A549 treated with dexamethasone at 1 μM for 4 hours (cell line): ENCODE measurements at places on chromosomes 3 and 15. TPM values are rescaled to one million over a fixed set of nuclear protein-coding genes. Genes with fewer than 3 reads are reported as not detected.

CTDSPL gene
- 17.1 to 21.3 TPM (median 19.3 TPM) in 5 replicates for total RNA-seq

TOPAZ1 gene
- total RNA-seq = not detected in 5 replicates

CKMT1A gene
- 2.4 to 3.3 TPM (median 2.8 TPM) in 5 replicates for total RNA-seq

ADGRG7 gene
- not detected in 5 replicates for total RNA-seq

NR1D2 gene
- total RNA-seq = 12.6 to 21.0 TPM (median 15.3 TPM) in 5 replicates

CD96 gene
- not detected in 5 replicates for total RNA-seq

SLC2A2 gene
- not detected in 5 replicates for total RNA-seq

CEMIP gene
- 0.83 to 1.5 TPM (median 1.3 TPM) in 5 replicates for total RNA-seq

ARHGAP11A gene
- total RNA-seq = 65.8 to 98.7 TPM (median 83.9 TPM) in 5 replicates

IL5RA gene
- total RNA-seq = not detected in 5 replicates

ACAA1 gene
- 39.9 to 49.3 TPM (median 46.2 TPM) in 5 replicates for total RNA-seq

COL6A5 gene
- total RNA-seq = not detected in 5 replicates

MUC4 gene
- total RNA-seq = 0.02 to 0.08 TPM (median 0.05 TPM) in 4 of 5 replicates, not detected in the other

RNU6-1 gene
- total RNA-seq = not detected in 5 replicates

PROS1 gene
- total RNA-seq = 9.9 to 13.9 TPM (median 12.0 TPM) in 5 replicates

LARP6 gene
- 48.5 to 76.8 TPM (median 71.1 TPM) in 5 replicates for total RNA-seq

XXYLT1 gene
- total RNA-seq = 10.6 to 12.7 TPM (median 11.4 TPM) in 5 replicates

WDR93 gene
- 0.10 to 0.27 TPM (median 0.17 TPM) in 5 replicates for total RNA-seq

QTRT2 gene
- total RNA-seq = 21.5 to 25.7 TPM (median 23.4 TPM) in 5 replicates

CAPN3 gene
- 0.22 to 0.59 TPM (median 0.32 TPM) in 4 of 5 replicates, not detected in the other for total RNA-seq

A4GNT gene
- total RNA-seq = not detected in 5 replicates

GATA2 gene
- total RNA-seq = 3.9 to 5.7 TPM (median 4.6 TPM) in 5 replicates

HRG gene
- not detected in 5 replicates for total RNA-seq

SAXO2 gene
- 0.99 to 3.1 TPM (median 2.4 TPM) in 5 replicates for total RNA-seq

VGLL3 gene
- total RNA-seq = 6.3 to 18.2 TPM (median 13.5 TPM) in 5 replicates

PLAAT1 gene
- total RNA-seq = 0.09 to 0.16 TPM in 2 of 5 replicates, not detected in the others

SNURF gene
- 4.2 to 16.4 TPM (median 6.7 TPM) in 5 replicates for total RNA-seq

SYNPR gene
- total RNA-seq = not detected in 5 replicates

TM4SF4 gene
- 27.3 to 44.6 TPM (median 35.9 TPM) in 5 replicates for total RNA-seq

CCNB2 gene
- 89.9 to 101 TPM (median 95.6 TPM) in 5 replicates for total RNA-seq

AP3B2 gene
- 0.77 to 0.89 TPM (median 0.80 TPM) in 5 replicates for total RNA-seq

CP gene
- total RNA-seq = 4.7 to 8.1 TPM (median 5.9 TPM) in 5 replicates

IP6K2 gene
- 45.8 to 56.2 TPM (median 52.9 TPM) in 5 replicates for total RNA-seq

GOLGA6L9 gene
- total RNA-seq = 1.4 to 2.2 TPM (median 2.1 TPM) in 5 replicates

TIMP4 gene
- total RNA-seq = 10.6 to 13.2 TPM (median 11.0 TPM) in 5 replicates

CILP gene
- 0.60 to 0.79 TPM (median 0.71 TPM) in 5 replicates for total RNA-seq

C3orf52 gene
- total RNA-seq = 8.7 to 11.3 TPM (median 10.4 TPM) in 5 replicates

ZNF620 gene
- total RNA-seq = 1.7 to 2.0 TPM (median 1.8 TPM) in 5 replicates

FAM227B gene
- 0.77 to 1.4 TPM (median 1.2 TPM) in 5 replicates for total RNA-seq

CHRD gene
- 0.19 to 0.29 TPM (median 0.23 TPM) in 5 replicates for total RNA-seq
